ENCODE measurements at places on chromosomes 11 and 22. TPM values are rescaled to one million over a fixed set of nuclear protein-coding genes. Genes with fewer than 3 reads are reported as not detected.

The CFAP300 gene
- total RNA-seq = 5.1 TPM

The TBX10 gene
- not detected for total RNA-seq

The SMTNL1 gene
- not detected for total RNA-seq

The ALDH3B1 gene
- total RNA-seq = 218 TPM

The CDPF1 gene
- total RNA-seq = 7.9 TPM

The MS4A6A gene
- 56.9 TPM for total RNA-seq

The EMID1 gene
- total RNA-seq = 8.0 TPM

The SORL1 gene
- total RNA-seq = 33.3 TPM
